NT2/D1 (cell line): ENCODE measurements at places on chromosomes 11 and 22.
A peak's percentile ranks its signal among the peaks of the same experiment; 100 is the strongest.

GRCh38 chr11:63080682-63081081 lies 63.3 kb downstream of the SLC22A24 start:
- DNase-seq = no peak

- DNase-seq = no peak
These were observed at the start of gene ENDOD1 for GRCh38 chr11:95089620-95090542. TSS of gene ENDOD1 (plus strand) at chr11:95089846. CDS start at chr11:95089928, 82 bp downstream.

GRCh38 chr22:17149076-17149815 lies 9.8 kb downstream of the HDHD5 start:
- no peak for DNase-seq

DNA sequence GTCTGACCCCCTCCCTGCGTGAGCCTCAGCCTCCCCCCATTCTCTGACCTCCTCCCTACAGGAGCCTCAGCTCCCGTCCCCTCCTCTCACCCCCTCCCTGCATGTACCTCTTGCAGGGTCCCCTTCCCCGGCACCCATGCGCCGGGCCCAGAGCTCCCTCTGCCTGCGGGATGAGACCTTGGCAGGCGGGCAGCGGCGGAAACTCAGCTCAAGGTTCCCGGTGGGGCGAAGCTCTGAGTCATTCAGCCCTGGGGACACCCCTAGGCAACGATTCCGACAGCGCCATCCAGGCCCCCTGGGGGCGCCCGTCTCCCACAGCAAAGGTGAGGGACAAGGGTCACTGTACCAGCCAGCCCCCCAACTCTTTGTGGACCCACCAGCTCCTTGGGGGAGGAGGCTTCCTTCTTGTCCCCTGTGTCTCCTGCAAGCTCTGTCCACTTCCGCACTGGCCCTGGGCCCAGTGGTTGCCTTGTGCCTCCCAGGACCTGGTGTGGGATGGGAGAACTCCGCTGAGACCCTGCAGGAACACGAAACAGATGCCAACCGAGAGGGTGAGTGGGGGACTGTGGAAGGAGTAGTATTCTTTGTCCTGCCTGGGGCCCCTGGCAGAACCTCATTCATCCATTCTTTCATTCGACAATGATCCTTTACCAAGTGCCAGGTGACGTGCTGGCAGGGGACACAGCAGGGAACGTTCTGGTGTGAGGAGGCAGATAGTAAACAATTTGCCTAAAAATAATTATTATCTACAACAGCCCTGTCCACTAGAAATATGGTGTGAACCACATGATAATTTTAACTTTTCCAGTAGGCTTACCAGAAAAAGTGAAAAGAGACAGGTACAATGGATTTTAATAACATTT lies 3.7 kb upstream of the RPS6KA4 start:
- peak; percentile 89 for DNase-seq

DNA sequence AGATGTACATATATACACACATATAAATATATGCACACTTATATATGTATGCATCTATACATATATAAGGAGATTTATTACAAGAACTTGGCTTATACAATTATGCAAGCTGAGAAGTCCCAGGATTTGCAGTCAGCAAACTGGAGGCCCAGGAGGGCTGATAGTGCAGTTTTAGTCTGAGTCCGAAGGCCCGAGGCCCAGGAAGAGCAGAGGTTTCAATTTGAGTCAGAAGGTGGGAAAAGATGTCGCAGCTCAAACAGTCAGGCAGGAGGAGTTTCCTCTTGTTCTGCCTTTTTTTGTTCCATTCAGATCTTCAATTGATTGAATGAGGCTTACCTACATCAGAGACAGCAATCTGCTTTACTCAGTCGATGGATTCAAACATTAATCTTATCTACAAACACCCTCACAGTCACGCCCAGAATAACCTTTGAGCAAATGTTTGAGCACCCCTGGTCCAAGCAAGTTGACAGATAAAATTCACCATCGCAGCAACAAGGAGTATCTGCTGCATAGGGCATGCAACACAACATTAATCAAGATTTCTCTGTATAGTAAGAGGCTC lies 4.0 kb upstream of the SGSM1 start:
- no peak for DNase-seq

DNA sequence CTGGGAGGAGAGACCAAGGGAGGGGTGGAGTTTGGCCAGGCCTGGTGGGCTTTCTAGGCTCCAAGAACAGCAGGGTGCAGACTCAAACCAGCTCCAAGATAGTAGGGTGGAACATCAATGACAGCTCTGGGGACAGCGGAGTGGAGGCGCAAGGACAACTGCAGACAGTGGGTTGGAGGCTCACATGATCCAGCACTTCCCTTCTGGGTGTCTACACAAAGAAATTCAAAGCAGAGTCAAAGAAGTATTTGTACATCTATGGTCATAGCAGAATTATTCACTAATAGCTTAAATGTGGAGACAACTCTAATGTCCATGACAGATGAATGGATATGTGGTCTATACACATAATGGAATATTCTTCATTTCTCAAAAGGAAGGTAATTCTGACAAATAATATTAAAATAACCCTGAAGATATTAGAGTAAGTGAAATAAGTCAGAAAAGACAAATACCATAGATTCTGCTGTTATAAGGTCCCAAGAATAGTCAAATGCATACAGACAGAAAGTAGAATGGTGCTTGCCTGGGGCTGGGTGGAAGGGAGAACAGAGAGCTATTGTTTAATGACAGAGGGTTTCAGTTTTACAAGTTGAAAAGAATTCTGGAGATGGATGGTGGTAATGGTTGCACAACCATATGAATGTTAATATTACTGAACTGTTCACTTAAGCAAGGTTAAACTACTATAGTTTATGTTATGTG lies 5.5 kb upstream of the GAB4 start:
- no peak for DNase-seq

GRCh38 chr11:112715056-112715455 lies 246.2 kb upstream of the NCAM1 start:
- DNase-seq = no peak

DNA sequence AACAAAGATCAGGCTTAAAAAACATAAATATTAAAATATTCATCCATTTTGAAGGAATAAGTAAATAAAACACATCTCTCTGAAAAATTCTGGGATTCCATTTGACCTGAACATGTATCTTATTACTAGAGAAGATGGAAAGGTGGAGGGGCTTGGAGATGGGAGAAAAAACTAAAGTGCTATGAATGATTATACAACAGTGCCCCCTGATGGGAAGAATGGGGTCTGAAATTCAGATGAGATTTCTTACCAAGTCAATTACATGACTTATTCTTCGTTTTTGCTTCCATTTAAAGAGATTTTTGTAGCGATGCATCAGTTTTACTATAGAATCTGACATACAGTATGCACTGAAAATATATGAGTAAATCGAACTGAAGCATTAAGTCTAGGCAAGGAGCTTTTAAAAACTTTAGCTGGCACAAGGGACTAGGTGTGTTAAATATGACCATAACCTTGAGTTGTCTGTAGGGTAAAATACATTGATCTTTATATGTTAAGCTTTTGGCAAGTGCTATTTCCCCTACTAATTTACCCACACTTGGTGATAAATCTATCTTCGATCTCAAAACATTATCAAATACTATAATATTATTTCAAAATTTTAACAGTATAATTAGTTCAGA lies 718.8 kb downstream of the CNTN5 start:
- peak; percentile 46 for DNase-seq

GRCh38 chr11:3132831-3133260 lies 32.3 kb downstream of the OSBPL5 start:
- no peak for DNase-seq

- no peak for DNase-seq
These were observed 14.7 kb upstream of the CHRNA10 start for GRCh38 chr11:3685923-3686322.

DNA sequence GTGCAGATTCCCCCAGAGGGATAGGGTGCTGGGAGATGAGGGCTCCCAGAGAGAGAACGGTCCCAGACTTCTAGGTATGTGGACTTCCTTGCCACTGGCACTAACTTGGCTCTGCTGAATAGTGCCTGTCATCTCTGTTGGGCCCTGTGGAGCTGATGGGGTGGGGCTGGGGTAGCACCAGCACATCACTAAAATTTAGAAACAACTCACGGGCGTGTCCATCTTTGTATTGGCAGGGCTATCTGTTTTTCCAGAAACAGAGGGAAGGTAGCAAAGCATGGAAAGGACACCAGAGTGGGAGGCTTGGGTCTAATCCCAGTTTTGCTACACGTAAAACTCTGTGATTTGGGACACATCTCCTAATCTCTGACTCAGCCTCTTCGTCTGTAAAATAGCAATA lies 25.8 kb downstream of the SWAP70 start:
- DNase-seq = no peak

- no peak for DNase-seq
These were observed 48.0 kb downstream of the RCN1 start for GRCh38 chr11:32138902-32139301.

DNA sequence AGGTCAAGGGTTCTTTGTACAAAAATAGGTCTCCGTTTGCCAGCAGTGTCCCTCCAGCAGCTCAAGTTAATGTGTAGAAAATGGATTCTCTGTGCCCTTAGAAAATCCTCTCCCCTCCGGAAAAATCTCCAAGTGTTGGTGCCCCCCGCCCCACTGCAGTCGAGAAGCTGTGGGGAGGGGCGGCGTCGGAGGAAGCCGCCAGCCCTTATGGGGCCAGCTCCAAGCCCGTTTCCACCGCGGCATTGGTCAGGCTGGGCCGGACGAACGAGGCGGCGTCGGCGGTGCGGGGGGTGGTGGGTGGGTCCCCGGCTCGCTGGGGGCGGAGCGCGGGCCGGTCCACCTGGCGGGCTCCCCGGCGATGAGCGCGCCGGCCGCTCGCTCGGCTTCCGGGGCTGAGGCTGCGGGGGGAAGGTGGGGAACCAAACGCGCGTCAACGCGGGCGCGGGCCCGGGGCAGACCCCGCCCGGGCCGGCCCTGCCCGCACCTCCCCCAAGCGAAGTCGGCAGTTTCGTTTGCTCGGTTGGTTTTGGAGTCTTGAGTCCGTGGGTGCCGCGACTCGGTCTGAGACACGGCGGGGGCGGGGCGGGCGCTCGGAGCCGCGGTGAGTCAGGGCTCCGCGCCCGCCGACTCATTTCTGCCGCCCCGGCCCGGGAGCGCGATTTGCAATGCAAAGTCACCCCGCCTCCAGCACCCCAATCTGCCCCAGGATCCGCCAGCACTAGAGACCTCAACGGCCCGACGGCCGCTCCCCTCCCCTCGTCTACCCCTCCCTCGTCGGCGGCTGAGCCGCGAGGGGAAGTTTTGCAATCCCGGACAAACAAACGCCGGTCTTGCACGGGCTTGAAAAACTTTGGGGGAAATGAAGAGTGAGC lies 1.4 kb downstream of the ASCL2 start:
- peak; percentile 33 for DNase-seq

DNA sequence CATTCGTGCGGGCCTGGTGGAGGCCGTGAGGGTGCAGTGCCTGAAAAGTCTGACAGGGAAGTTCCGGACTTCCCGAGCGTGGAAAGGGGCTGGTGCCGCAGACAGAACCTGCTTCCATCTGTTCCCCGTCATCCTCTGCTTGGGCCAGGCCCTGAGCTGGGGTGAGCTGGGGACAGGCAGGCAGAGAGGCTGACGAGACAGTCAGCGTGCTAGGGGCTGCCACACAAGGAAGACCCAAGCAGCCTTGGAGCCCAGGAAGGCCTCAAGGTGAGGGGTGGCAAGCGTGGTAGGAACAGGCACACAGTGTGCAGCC lies 25.5 kb downstream of the NADSYN1 start:
- no peak for DNase-seq

DNA sequence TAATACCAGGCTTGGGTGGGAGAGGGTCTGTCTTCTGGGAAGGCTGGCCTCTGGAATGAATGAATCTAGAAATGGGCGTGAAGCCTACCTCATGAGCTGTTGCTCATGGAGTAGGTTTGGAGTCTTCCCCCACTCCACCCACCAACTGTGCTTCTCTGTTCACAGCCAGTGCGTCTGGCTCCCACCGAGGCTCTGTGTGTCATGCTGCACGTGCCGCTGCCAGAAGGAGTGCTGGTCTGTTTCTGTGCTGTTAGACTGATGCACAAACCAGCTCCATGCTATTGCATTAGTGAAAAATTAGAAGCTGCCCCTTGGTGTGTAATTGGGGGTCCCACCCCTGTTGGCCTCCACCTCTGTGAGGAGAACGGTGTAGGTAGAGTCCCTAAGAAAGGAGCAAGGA lies 132.3 kb upstream of the PARVA start:
- DNase-seq = no peak

DNA sequence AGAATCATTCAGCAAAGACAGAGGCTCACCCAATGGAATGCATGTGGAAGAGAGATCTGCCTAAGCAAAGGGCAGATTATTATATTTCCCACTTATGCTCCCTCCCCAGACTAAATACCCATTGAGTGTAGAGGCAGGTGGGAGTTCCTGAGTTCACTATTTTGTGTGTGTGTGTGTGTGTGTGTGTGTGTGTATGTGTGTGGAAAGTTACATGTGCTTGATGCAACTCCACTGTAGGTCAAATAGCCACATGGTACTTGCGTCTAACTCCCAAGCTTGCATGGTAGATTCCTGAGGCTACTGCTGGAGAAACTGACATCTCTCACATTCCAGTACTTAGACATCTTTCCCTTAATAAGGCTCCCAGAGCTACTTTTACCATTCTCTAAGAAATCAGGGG lies 3.4 kb upstream of the COPB1 start:
- no peak for DNase-seq

DNA sequence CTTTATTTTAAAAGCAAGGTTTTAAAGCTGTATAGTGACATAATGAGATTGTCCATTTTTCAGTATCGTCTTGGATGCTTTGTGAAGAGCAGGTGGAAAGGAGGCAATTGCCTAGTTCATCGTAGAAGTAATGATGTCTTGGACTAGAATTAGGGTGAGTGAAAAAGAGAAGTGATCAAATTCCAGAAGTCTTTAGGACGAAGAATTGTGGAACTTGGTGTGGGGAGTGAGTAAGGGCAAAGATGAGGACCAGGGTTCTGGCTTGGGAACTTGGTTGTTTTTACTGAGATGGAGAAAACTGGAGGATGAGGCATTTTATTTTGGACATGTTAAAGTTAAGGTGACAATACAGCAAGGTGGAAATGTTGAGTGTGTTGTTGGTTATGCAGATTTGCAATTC lies 1.2 kb downstream of the ILK start:
- DNase-seq = no peak

DNA sequence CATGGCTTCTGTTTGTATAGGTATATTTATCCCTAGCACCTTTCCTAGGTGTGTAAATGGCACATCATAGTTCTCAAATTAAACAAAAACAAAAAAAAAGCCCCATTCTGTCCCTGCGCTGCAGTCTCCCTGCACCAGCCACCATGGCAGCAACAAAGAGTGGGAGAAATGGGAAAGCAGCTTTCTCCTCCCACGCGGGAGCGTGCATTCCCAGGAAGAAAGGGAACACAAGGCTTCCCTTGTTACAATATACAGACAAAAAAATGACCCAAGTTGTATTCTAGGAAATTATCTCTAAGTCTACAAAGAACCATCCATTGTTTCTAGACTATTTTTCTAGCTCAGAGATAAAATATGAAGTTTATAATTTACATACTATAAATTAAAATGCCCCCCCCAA lies 16.1 kb upstream of the TMPRSS5 start:
- DNase-seq = no peak

DNA sequence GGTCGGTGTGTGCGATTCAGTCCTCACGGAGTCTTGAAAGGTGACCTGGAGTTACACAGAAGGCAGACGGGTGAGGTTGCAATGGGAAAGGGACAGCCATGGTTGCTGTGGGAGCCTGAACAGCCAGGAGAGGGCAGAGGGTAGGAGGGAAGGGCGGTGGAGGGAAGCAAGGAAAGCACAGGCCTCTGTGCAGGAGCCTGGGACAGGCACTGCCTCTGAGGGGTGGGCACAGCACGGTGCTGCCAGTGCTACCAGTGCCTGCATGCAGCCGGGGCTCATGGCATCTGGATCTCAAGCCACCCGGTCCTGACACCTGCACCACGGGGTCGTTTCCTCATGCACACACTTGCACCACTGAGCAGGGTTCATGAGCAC lies 401.0 kb downstream of the TBC1D22A start:
- no peak for DNase-seq

GRCh38 chr11:99260696-99261095 lies 239.9 kb downstream of the CNTN5 start:
- DNase-seq = no peak
